Stimulated activated CD4-positive, alpha-beta T cell treated with anti-CD3 and anti-CD28 coated beads, Interleukin-1b, Interleukin-23, amount 100 ng/mL, for 4 hours (primary cell): ENCODE measurements at places on chromosomes 16 and 17.

GRCh38 chr16:84416407-84417321 lies 48.3 kb downstream of the ATP2C2 start:
- DNase-seq = no peak

DNA sequence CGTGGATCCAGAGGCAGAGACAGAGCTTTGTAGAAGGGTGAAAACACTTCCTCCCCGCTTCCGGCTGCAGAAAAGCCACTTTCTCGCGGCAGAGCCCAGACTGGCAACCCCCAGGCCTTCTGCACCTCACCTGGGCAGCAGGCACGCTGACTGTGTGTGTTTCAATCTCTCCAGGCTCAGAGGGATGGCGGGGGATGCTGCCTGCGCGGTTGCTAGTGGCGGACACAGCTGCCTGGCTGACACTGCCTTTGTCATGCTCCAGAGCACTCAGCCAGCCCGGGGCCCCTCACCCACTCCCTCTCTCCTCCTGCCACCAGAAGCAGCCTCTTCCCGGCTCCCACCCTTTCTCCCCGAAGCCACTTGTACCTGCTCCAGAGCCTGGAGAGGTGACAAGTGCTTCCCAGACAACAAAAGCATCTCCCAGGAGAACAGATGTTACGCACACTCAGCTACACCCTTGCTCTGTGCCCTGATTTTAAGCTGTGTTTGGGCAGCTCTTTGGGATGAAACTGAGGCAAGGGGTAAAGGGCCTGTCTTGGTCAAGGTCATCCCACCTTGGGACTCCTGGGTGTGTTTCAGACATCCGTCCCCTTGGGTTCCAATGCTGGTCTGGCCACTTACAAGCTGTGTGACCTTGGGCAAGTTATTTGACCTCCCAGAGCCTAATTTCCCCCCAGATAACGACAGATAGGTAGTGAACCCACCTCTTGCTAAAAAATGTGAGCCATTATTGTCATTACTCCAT lies 9.2 kb upstream of the GLIS2 start:
- no peak for DNase-seq

- DNase-seq = no peak
Measured at GRCh38 chr17:27485125-27485524, 28.9 kb downstream of the KSR1 start.

DNA sequence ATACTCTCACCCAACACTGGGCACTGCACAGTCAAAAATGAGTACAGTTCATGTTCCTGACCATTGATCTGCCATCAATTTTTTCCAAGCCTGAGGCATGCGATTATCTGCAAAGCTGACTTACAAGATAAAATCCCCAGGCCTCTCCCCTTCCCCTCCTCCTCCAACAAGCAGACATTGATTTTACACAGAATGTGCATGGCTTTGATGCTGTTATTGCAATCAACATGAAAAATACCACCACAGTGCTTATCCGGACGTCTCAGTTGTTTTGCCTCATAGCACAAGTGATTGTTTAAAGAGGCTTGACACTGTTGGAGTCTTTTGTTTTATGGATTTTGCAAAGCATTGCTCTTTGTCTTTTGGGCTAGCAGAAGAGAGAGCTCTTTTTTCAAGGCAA lies 163.8 kb downstream of the TOX3 start:
- DNase-seq = no peak

- DNase-seq = no peak
Measured at GRCh38 chr17:69358688-69359596, 32.0 kb upstream of the ABCA5 start.

GRCh38 chr17:62126292-62126691 lies 61.2 kb upstream of the MED13 start:
- no peak for DNase-seq

- no peak for DNase-seq
Measured at GRCh38 chr17:8436844-8437171, 1.1 kb downstream of the NDEL1 start.

- DNase-seq = no peak
Measured at GRCh38 chr17:726271-726919, 6.0 kb upstream of the TLCD3A start.
